ENCODE measurements at places on chromosomes 11 and 22. TPM values are rescaled to one million over a fixed set of nuclear protein-coding genes. Genes with fewer than 3 reads are reported as not detected.

GRCh38 chr11:28820296-28820989 is 712.3 kb downstream of the METTL15 start:
- no peak for DNase-seq

DNA sequence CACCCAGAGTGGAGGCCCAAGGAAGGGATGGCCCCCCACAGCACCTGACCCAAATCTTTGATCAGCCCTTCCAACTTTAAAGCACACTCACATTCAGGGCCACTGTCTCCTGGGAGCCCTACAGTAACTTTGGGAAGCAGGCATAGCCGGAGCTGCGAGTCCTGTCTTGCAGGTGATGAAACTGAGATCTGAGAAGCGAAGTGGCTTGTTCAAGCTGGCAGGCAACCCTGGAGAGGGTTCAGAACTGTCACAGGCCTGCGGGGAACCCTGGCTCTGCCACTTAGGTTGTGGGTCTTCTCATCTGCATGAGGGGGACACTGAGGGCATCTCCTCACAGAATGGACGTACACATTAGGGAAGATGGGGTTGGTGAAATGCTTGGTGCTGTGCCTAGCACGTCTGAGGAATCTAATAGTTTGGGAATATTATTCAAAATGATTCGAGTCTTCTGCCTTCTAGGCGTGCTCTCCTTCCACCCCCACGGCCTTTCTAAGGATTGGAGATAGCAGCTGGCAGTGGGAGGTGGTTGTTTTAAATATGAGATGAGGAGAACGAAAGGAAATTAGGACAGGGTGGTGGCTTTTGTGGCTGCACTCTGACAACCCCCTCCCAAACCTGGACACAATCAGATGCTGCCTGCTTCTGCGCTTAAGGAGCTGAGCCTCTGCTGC is 18.8 kb upstream of the SUN2 start:
- DNase-seq: no peak

- no peak for DNase-seq
These were observed 26.3 kb downstream of the PRCP start for GRCh38 chr11:82873919-82874333.

- DNase-seq: no peak
These were observed 8.7 kb upstream of the CARD18 start for GRCh38 chr11:105148241-105148640.

DNA sequence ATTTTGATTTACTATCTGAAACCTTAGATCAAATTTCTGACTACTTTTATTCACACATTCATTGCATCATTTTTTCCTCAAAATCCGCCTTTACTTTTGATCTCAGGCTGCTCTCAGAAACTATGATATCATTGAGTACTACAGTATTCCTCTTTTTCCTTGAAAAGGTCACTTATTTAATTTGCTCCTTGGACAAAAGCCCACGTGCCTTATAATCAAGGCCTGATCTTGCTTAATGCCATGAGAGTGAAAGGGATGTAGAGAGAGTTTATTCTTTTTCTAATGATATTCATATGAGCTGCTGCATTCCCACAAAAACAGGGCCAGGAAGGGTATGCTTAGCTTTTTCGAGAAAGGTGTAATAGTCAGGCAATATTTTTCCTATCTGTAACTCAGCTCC is 327.0 kb downstream of the ETS1 start:
- no peak for DNase-seq

DNA sequence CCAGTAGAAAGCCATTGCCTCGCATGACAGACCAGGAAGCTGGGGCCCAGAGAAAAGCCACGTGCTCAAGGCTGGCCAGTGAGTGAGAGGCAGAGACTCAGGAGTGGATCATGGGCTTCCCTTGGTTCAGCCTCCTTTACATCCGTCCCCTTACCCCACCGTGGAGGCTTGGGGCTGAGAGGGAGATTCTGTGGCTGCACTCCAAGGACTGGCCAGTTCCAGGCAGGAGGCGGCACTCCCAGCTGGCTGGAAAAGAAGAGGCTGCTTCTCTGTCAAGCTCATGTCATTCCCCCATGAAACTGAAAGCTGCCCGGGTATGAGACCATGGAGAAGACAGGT is 6.6 kb upstream of the ASCL2 start:
- peak; percentile 49 for DNase-seq

- DNase-seq: no peak
These were observed 1350.5 kb downstream of the BRD1 start for GRCh38 chr22:48477031-48477721.

DNA sequence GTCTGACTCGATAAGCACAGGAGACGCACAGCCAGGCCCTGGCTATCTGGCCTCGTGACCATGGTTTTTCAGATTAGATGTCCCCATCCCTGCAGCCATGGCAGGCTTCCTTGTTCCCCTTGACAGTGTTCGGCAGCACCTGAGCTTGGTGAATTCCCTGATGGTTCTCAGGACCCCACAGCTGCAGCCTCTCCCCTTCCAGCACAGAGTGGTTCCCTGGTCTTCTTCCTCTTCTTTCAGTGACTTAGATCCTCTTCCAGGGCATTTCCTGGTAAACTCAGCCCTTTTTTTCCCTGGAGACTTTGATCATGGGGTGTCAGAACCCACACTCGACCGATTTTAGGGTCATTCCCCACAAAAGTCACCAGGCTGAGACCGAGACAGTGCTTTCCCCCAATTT is 14.5 kb downstream of the GLB1L3 start:
- peak; percentile 47 for DNase-seq

DNA sequence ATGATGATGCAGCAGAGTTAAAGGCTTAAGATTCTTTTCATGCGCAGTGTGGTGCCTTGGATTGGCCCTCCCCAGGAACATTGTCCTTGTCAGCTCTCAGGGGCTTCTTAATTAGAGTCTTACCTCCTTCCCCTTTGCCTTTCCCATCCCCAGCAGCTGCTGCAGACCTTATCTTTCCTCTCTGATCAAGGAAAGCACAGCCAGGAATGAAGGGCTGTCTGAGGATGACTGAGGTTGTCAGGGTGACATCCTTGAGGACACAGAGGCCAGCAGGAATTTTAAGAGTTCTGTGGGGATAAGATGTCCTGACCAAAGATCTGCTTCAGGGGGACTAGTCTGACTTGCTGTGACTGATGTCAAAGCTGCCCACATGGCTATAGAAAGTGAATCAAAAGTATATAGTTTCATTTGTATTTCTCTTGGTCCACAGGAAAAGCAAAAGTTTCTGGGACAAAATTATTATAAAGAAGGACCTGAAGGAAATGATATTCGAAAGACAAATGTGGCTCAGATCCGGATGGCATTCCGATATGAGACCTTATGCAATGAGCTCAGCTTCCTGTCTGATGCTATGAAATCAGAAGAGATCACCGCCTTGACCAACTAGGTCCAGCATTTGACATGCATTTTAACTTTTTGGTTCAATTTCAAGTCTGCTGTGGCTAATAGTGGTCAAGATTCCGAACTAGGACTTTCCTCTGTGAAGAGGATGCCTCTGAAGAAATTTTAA is 35.5 kb downstream of the RNF141 start:
- no peak for DNase-seq

GRCh38 chr22:39287076-39287725 is 32.2 kb downstream of the RPL3 start:
- no peak for DNase-seq

DNA sequence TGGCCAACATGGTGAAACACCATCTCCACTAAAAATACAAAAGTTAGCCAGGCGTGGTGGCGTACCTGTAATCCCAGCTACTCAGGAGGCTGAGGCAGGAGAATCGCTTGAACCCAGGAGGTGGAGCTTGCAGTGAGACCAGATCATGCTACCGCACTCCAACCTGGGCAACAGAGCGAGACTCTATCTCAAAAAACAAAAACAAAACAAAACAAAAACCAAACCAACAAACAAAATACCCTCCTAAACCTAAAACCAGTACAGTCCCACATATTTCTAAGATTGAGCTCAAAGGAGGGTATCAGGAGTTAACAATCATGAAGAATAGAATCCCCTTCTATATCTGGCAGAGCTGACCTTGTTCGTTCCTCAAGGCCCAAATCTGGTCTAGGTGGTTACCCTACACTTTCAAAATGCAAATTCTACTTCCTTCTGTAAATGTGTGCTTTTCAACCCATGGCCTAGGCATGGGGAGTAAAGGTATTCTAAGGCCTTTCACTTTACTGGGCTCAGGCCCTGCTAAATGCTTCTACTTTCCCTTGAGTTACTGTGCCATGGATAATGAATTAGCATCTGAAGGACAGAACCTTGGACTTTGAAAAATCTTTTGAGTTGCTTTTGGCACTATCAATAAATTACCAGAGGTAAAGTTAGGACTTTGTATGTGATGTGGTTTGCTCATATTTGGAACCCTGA is 10.4 kb upstream of the PPP2R1B start:
- no peak for DNase-seq

- no peak for DNase-seq
These were observed 19.0 kb downstream of the PRG3 start for GRCh38 chr11:57361926-57362325.

DNA sequence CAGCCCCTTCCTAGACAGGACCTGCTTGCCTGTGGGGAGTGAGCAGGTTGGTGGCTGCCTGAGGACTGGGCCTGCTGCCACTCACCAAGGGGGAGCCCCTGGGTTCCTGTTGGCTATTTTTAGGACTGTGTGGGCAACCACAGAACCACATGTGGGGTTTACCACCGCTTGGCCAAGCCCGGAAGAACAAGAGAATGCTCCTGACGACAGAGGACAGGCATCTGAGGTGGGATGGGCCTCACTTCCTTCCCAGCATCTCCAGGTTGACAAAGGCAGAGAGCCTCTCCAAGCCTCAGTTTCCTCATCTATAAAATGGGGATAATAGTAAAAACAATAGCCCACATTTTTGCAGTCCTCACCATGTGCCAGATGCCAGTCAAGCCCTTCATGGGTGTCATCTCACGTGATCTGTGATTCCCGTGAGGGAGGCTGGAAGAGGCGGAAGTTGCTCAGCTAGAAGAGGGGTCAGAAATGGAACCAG is 43.6 kb downstream of the LRRC32 start:
- peak; percentile 48 for DNase-seq

GRCh38 chr11:40517122-40517521 is 942.3 kb downstream of the LRRC4C start:
- DNase-seq: no peak

DNA sequence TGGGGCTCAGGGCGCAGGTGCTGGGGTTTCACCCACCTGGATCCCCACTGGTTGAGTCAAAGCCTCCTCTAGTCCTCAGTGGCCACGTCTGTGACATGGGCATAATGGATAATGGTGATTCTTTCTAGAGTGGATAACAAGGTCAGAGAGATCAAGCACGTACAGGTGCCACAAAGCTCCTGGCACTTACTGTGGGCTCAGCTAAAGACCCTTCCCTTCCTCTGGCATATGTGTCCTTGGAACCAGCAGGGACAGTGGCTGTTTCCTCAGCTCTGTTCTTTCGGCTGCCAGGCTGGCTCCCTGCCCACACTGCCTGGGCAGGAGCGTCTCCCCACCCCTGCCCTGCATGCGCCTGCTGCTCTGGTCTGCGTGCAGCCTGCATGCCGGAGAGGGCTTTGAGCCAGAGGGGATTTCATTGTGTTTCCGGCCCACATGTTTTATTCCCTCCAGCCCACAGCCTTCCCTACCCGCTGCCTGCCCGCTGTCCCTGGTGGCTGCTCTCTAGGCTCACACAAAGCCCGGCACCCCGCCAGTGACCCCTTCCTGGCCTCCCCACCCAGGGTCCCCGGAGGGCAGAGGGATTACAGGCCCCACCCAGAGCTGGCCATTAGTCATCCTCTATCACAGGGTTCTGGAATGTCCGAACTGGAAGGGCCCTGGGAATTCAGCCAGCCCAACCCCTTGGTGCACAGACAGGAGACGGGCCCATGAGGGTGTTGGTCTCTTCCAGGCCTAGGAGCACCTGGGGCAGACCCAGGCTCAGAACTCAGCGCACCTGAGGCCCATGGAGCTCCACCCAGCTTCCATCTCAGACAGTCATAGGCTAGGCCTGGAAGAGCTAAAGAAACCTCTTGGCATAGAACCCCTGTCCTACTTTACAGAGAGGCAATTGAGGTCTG is 55.3 kb upstream of the GCAT start:
- peak; percentile 97 for DNase-seq

DNA sequence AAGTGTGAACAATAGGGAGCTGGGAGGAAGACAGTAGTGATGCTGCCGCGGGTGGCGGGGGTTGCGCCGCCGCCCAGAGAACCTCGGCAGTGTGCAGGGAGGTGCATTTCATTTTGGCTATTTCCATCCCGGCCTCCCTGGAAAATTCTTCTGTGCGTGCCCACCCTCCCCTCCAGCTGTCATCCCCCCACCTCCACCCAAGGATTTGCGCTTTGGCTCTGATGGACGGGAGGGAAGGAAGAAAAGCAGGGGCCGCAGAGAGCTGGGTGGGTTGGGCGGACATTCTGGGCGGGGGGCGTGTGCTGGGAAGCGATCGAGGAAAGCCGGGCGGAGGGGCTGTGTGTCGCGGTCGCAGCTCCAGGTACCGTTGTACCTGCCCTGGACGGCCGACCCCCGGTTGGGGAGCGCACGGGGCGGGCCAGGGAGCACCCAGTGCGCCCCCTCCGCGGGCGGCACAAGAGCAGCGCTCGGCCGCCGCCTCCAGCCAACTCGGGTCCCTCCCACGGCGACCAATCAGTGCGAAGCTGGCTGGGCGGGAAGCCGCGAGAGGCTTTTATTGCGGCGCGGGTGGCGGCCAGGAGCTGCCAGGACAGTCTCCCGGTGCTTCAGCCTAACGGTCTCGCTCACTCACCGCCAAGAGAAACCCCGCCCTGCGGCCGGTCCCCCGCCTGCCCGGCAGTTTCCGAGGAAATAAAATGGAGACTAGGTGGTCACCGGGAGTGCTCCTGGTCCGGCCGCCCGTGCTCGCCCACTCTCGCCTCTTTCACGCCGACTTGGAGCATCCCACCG is 1.6 kb downstream of the NCAM1 start:
- DNase-seq: no peak

- DNase-seq: no peak
These were observed 409.5 kb downstream of the NXPE2 start for GRCh38 chr11:115087791-115088190.

- DNase-seq: no peak
These were observed 37.8 kb downstream of the PPP6R3 start for GRCh38 chr11:68498321-68498720.

DNA sequence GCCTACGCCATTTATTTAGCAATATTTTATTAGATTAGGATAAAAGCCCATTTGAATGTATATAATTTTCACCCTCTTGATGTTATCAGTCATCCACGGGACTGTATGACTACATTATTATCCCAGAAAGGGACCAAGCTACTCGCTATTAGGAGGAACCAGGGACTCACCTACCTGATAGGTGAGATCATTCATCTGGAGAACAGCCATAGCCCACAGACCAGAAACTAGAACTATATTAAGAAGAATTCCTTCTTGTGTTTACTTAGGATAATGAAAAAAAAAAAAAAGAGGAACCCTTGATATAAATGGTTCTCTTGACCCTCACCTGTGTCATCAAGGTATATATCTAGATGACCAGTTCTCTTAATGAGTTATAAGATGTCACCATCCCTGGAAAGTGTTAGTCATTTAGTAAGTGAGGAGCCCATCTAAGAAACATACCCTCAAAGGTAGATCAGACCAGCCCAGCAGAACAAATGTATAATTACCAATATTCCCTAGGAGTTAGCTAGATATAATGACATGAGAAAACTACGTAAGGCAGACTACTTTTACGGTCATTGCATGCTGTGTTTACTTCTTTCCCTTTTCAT is 8.0 kb downstream of the SIK3 start:
- no peak for DNase-seq

The ACAD8 gene
- total RNA-seq: 17.6 TPM

The KCNK4 gene
- not detected for total RNA-seq

The OR6T1 gene
- not detected for total RNA-seq

The CHRNA10 gene
- not detected for total RNA-seq

The TSSK2 gene
- total RNA-seq: not detected

The LRRC74B gene
- total RNA-seq: not detected

The CDC42EP1 gene
- 20.7 TPM for total RNA-seq

The EHF gene
- 0.78 TPM for total RNA-seq
